ENCODE measurements at places on chromosomes 13 and 19. TPM values are rescaled to one million over a fixed set of nuclear protein-coding genes. Genes with fewer than 3 reads are reported as not detected.

DNA sequence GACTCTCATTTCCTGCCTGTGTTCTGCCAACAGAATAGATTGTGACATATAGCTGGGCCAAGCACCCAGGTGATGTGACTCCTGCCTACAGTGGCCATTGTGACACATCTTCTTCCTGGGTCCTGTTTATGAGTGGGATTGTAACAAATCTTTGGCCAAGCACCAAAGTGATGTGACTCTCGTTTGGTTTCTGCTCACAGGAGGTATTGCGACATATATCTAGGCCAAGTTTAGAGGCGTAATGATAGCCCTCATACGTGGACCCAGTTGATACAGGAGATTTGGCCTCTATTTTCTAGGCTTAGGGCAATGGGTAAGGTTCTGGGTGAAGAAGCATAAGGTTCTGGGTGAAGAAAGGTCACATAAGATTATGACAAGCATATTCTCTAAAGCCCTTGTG is 76.2 kb downstream of the ZNF208 start:
- no peak for DNase-seq

GRCh38 chr13:48155848-48156247 is 60.9 kb upstream of the MED4 start:
- DNase-seq = no peak

- DNase-seq = no peak
Observed at GRCh38 chr19:3269916-3270671, 45.6 kb downstream of the CELF5 start.

GRCh38 chr19:2856457-2857050 is 10.6 kb upstream of the ZNF556 start:
- DNase-seq = no peak

DNA sequence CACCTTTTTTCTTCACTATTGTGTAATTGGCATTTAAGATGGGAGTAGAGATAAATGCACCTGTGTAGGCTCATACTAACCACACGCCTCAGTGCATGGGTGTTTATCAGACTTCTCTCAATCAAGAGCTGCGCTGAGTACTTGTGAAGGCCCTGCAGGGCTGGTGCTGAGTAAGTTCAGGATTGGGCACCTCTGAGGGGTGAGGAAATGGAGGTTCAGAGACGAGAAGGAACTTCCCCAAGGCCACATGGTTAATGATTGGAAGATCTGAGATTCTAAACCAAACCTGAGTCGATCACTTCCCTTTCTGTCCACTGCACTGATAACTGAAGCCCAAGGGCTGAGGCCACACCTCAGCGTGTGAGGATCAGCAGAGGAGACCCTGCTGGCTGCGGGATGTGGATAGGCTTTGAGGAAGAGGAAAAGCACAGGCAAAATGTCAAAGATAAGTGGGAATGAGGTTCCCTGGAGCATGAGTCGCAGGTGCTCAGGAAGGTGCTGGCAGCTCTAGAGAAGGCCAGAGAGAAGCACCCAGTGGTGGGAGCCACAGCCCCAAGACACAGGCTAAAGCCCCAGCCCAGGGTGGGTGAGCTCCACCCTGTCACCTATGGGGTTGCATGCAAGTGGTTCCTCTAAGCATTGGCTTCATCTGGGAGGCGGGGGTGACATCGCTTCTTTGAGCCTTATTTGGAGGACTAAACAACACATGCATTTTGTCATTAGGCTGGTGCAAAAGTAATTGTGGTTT is 32.3 kb upstream of the GJB6 start:
- DNase-seq = no peak

DNA sequence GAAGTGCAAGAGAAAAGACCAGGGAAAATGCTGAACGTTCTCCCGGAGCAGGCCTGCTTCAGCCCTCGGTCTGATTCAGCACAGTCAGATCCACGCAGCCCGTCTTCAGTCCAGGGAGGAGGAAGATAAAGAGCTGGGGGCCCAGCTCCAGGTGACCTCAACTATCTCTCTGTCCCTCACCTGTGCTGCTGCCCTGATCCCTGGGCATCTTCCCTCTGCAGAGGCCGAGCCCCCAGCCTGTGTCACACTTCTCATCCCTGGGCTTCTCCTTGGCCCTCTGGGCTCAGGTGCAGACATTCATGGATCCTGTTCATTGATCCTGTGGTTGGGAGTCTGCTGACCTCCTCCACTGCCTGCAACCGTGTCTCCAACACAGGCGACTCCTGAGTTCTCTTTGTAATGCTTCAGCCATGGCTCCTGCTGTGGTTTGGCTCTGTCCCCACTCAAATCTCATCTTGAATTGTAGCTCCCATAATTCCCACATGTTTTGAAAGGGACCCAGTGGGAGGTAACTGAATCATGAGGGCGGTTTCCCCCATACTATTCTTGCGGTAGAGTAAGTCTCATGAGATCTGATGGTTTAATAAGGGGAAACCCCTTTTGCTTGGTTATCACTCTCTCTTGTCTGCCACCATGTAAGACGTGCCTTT is 27.9 kb downstream of the COL4A2 start:
- DNase-seq = no peak

DNA sequence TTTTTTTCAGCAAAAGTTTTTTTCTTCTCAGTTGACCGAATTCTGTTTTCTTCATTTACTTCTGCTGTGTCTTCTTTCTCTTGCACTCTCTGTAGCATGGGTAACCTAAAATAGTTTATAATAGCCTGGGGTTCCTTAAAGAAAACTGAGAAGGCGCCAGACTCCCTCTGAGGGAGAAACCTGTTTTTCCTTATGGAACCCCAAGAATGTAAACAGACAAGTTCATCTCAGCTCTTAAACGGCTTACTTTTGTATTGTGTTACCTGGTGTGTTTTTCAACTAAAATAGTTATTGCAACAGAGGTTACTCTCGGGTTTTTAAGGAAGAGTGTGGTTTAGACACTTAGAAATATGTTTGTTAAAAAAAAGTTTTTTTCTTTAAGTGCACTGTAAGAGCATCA is 23.8 kb upstream of the TM9SF2 start:
- DNase-seq = no peak

ZNF737 gene
- not detected for total RNA-seq

HS6ST3 gene
- 0.26 TPM for total RNA-seq

ZNF225 gene
- total RNA-seq = 2.4 TPM

NPAS1 gene
- total RNA-seq = 6.1 TPM

FCAR gene
- total RNA-seq = not detected

All from H7 (cell line).